ENCODE measurements at places on chromosomes 16 and 17. TPM values are rescaled to one million over a fixed set of nuclear protein-coding genes. Genes with fewer than 3 reads are reported as not detected.

TLCD3A gene
- polyA plus RNA-seq: 27.1 TPM

NAE1 gene
- polyA plus RNA-seq: 31.3 TPM

MEIOB gene
- polyA plus RNA-seq: 0.04 TPM

HLF gene
- polyA plus RNA-seq: not detected

MIF4GD gene
- polyA plus RNA-seq: 6.0 TPM

UNC45B gene
- polyA plus RNA-seq: not detected

HELZ gene
- polyA plus RNA-seq: 23.2 TPM

NOD2 gene
- polyA plus RNA-seq: not detected

ABI3 gene
- polyA plus RNA-seq: 0.12 TPM

ARL5C gene
- polyA plus RNA-seq: not detected

FOXF1 gene
- 65.1 TPM for polyA plus RNA-seq

FOXN1 gene
- not detected for polyA plus RNA-seq

GRCh38 chr17:1762233-1762900 lies 507 bp downstream of the SERPINF1 start:
- peak; percentile 16 for DNase-seq

- DNase-seq: no peak
Observed at GRCh38 chr17:34151102-34151501, 104.0 kb upstream of the CCL2 start.

GRCh38 chr16:47562366-47562765 lies 101.2 kb downstream of the PHKB start:
- DNase-seq: no peak

DNA sequence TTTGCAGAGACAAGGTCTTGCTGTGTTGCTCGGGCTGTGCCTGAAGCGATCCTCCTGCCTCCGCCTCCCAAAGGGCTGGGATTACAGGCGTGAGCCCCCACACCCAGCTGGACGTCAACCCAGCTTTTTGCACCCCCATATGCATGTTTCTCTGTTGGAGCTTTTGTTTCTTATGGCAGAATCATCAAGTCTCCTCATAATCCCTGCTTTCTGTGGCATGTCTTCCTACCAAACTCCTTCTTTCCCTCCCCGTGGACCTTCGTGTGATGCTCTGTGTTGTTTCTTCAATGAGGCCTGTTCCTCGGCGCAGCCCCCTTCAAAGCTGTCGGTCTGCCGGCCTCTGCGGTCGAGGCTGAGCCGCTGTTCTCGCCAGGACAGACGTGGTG lies 71.6 kb downstream of the METRNL start:
- DNase-seq: no peak

DNA sequence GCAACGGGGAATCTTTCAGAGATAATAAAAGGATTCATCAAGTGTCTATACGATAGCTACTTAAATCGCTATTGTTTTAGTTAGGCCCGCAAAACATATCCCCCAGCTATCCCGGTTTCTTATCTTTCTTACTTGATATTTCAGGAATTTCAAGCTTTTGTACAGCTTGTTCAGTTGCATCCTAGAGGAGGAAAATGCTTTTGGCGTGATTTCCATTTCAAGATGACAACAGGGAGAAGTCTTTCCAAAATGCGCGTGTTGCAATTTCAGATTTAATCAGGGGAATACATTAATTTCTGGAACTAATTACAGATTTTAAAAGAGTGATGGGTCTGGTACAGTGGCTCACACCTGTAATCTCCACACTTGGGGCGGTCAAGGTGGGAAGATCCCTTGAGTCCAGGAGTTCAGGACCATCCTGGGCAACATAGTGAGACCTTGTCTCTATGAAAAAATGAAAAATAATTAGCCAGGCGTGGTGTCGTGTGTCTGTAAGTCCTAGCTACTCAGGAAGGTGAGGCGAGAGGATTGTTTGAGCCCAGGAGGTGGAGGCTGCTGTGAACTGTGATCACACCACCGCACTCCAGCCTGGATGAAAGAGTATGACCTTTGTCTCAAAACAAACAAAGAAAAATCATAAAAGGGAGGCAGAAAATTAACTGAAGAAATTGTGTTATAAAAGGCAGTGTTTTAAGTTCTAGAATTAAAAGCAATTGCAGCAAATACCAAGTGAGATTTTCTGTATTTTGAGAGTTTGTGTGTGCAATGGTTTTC lies 546.1 kb downstream of the MAF start:
- DNase-seq: no peak

DNA sequence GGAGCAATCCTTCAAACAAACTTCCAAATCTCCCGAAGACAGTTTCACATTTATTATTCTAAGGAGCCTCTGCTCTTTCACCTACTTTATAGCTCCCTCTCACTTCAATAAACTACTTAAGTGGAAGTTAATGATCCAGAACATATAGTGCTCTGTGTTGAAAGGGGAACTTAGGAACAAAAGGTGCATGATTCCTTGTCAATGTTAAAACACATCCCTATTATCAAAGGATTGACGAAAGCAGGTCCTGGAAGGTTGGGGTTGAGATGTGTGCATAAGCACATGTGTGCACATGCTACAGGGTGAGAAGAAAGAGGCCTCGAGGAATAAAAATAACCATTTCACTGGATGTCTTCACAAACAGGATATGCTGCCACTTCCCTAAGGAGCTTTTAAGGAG lies 170.3 kb downstream of the SLC39A11 start:
- no peak for DNase-seq

GRCh38 chr17:73938706-73939105 lies 264.8 kb upstream of the RPL38 start:
- DNase-seq: no peak

DNA sequence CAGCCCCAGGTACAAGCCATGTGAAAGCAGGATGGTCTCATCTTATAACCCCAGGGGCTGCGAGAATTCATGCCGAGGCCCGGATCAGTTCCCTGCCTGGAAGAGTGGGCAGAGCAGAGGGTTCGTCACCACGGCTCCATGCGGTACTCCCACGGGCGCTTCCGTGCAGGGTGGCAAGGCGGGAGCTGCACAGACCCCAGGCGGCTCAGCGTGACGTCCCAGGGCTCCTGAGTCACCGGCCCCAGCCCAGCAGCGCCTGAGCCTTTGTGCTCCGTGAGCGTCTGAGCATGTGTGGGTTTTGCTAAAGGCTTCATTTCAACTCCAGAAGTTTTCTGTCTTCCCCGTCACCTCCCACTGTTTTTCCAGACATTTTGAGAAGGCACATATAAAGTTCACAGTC lies 71.2 kb upstream of the CHMP6 start:
- DNase-seq: no peak

DNA sequence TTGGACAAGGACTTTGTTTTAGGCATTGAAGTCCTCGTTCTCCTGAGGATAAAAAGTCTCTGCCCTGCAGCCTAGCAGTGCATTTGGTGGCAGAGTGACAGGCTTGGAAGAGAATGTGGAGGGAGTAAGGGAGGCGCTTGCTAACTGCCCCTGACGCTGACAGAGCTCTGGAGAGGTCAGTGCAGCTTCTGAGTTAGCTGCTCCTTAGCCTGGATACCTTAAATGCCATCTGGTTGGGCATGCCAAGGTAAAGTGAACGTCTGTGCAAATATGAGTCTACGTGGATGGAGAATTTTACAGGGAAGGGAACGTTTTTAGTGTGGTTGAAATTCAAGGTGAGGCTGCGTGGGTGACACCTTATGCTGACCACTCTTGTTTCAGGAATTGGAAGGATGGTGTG lies 44.4 kb downstream of the SEC14L1 start:
- no peak for DNase-seq

- no peak for DNase-seq
Observed at GRCh38 chr16:69072640-69072974, 32.8 kb upstream of the HAS3 start.

- DNase-seq: no peak
Observed at GRCh38 chr16:1332618-1333148, 762 bp upstream of the BAIAP3 start.

DNA sequence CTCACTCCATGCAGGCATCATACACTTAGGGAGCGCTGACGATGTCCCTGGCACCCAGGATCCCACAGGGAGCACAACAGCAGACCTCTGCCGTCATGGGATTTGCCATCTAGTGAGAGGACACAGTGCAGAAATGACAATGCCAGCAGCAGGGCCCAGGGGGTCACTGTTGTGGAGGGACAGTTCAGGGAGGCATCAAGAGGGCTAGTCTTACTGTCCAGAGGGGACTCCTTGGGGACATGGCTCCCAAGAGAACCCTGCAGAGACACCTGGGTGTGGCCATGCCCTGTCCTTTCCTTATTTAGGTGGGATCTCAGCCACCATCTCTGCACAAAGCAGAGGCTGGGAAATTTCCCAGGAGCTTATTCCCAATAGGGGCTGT lies 73.7 kb downstream of the CRISPLD2 start:
- no peak for DNase-seq

GRCh38 chr16:79380995-79381602 lies 219.4 kb downstream of the MAF start:
- no peak for DNase-seq

- no peak for DNase-seq
Observed at GRCh38 chr16:30949650-30950515, 1.0 kb downstream of the ORAI3 start.

- DNase-seq: no peak
Observed at GRCh38 chr17:21304091-21304490, 19.6 kb downstream of the MAP2K3 start.

DNA sequence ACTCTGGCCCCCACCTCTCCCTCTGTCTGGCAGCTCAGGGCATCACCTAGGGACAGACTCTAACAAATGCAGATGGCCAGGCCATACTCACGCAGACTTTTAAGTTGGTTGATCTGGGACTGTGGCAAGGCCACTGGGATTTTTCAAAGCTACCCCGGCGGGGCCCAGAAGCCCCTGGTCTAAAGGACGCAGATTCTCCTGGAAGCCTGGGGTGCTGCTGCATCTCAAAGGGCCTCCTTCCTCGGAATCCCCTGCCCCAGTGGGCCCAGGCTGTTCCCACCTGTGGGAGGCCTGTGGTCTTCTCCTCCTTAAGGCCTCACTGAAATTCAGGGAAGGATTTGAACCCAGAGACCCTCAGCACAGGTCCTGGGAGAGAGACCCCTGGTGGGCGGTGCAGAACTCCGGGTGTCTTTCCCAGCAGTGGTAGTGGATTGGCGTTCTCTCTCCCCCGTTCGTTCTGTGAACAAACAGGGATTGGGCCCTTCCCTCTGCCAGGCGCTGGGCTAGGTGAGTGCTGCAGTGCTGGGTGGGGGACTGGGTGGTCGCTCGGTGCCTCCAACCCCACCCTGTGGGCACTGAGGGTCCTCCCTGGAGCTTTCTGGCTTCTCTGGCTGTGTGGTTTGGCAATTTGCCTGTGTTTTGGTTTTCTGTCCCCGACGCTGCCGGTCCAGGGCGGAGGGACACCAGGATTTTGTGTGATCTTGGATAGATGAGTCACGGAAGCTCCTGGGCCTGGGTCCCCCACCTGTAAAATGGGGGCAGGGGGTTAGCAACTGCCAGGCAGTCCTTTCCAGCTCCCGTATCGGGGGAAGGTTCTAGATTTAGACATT lies 160.5 kb upstream of the GSE1 start:
- no peak for DNase-seq

- DNase-seq: no peak
Observed at GRCh38 chr16:77037696-77038347, 153.2 kb upstream of the MON1B start.

Measured in AG04450 (cell line).